ENCODE measurements at places on chromosomes 2 and 18.

GRCh38 chr18:11932393-11932792, 24.3 kb upstream of the MPPE1 start:
- DNase-seq = no peak

DNA sequence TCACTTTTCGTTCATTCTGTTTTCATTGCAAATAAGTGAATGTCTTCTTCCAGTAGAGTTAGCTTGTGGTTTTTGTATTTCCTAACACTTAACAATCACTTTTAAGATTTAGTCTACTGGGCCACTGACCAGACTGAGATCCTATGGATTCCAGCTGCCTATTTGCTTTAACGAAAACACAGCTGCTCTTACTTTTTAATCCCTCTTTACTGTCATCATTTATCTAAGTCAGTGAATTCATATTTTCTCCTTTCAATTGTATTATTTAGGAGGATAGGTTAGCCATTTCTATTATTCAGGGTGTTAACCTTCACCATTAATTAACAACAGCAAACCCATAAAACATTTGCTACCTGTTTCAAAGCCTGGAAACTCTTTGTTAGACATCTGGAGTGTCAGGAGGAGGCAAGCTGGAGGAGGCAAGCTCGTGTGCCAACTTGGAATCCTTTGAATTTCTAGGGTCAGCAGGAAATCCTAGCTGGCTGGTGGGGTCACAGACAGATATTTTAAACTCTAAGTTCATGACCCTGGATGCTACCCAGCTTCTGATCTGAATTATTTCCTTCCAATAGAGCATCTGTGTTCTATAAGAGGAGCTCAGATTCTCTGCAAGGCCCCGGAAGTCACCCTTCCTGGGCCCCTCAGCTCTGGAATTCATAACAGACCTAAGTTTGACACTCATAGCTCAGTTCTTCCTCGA, 385.3 kb downstream of the RBM43 start:
- DNase-seq = no peak

DNA sequence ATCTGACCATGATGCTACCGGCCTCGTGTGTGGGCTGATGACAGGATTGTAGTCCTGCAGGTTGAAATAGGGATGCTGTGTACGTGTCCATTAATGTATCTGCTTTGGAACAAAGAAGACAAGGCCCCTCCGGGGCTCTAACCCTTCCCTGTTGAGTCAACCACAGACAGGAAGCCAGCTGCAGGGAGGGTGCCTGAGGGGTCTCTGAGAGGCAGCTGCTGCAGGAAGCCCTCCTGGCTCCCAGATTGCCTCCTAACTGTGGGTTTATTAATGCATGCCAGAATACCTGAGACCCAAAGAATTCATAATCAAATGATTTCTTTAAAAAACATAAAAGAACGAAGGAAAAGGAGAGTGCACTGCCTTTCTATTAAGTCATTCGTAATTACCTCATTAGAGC, 140.4 kb downstream of the CELF4 start:
- no peak for DNase-seq

DNA sequence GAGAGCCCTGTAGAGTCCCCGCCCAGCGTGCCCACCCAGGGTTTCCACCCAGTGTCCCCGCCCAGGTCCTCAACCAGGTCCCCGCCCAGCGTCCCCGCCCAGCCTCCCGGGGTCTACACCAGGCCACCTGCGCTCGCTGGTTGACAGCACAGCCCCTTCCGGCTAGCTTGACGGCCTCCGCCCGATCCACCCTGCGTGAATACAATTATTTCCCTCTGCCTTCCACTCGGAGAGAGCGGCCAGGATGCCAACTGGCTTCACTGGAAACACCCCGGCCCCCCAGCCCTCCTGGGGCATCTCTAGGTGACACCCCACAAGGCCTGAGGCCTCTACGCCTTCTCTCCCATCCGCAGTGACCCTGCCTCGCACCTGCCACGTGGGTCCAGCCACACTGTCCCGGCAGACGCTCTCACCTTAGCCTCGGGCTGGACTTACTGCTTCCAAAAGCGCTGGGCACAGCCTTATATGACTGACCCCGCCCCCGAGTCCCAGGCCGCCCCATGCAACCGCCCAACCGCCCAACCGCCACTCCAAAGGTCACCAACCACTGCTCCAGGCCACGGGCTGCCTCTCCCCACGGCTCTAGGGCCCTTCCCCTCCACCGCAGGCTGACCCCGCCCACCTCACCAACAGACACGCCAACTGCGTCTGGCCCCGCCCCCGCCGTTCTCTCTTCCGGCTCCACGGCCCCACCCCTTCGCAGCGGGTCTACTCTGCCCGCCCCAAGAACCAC, 188.1 kb downstream of the LAMA1 start:
- no peak for DNase-seq

DNA sequence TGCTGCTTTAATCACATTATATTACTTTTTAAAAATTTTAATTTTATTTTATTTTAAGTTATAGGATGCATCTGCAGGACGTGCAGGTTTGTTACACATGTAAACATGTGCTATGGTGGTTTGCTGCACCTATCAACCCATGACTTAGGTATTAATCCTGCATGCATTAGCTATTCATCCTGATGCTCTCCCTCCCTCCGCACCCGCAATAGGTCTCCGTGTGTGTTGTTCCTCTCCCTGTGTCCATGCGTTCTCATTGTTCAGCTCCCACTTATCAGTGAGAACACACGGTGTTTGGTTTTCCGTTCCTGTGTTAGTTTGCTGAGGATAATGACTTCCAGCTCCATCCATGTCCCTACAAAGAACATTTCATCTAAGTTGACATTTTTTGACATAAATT, 283.2 kb downstream of the CYRIA start:
- no peak for DNase-seq

GRCh38 chr18:26255695-26256622, 29.7 kb downstream of the TAF4B start:
- no peak for DNase-seq

GRCh38 chr2:136070913-136071312, 47.0 kb downstream of the CXCR4 start:
- no peak for DNase-seq

DNA sequence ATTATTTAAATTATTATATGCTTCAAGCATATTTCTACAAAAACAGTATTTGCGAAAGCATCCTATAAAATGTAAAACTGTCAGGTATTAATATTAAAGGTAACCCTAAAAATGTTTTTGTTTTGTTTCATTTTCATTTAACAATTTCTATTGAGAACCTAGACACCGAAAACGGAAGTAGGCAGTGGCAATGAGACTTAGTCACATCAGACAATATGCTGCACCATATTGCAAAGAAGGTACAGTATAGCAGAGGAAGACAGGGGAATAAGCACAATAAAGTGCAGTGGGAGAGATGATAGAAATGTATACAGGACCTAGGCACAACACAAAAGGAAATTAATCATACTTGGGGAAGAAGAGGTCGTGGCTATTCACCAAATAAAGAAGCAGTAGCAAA, 12.2 kb downstream of the SCN1A start:
- DNase-seq = no peak

DNA sequence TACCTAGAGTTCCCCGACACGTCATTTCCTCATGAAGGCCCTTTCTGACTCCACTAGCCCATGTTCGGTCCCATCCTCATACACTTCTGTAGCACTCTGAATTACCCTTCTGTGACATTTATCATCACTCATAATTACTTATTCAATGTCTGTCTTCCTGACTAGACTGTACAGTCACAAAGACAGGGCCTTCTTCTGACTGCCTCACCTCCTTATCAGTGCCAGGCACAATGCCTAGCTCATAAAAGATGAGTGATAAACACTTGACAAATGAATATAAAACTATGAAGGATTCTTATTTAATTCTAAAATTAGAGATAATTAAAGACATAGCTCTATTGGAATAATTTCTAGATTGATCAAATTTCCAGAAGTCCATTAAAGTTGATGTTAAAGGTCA, 1.4 kb upstream of the UBXN4 start:
- no peak for DNase-seq

- no peak for DNase-seq
Observed at GRCh38 chr2:241083091-241083415, 19.0 kb downstream of the MTERF4 start.

- no peak for DNase-seq
Observed at GRCh38 chr2:201879996-201880395, 73.7 kb downstream of the CDK15 start.

DNA sequence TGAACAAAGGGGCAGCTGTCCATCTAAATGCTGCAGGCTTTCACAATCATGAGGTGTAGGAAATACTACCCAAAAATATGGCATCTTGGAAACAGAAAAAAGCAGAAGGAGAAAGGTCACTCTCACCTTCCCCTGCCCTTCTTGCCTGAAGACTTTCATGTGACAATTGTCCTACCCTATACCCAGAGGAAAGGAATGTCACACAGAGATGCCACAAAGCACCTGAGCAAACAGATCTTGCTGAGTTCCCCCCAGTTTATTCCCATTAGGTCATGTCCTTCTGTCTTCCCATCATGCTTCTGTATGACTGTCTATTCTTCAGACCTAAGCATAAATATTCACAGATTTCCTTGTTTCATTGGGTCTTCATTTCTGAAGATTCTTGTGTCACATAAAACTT, 116.6 kb upstream of the MSH6 start:
- DNase-seq = no peak

DNA sequence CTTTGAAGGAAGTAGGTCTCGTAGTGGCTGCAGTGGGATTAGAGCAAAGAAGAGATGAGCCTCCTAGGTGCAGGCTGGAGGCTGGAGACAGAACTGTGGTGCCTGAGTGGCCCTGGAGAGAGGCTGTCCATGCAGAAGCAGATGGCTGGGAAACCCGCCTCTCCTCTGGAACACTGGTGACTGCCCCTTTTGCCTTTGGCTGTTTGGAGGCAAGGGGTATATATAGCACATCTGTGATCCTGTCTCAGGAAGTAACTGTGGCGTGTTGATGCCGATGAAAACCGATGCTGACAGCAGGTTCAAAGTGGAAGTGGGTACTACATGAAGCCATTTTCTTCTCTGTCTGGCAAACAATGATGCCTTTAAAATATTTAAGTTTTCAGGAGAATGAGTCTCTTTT, 43.5 kb downstream of the SLC9A2 start:
- no peak for DNase-seq

GRCh38 chr2:233436191-233436581, 81.9 kb downstream of the DGKD start:
- no peak for DNase-seq

GRCh38 chr2:170462433-170463205, 252.5 kb upstream of the SP5 start:
- no peak for DNase-seq

GRCh38 chr2:176270100-176270750, 983 bp downstream of the MTX2 start:
- peak; percentile 27 for DNase-seq

GRCh38 chr2:8604262-8604661, 77.6 kb upstream of the ID2 start:
- no peak for DNase-seq

DNA sequence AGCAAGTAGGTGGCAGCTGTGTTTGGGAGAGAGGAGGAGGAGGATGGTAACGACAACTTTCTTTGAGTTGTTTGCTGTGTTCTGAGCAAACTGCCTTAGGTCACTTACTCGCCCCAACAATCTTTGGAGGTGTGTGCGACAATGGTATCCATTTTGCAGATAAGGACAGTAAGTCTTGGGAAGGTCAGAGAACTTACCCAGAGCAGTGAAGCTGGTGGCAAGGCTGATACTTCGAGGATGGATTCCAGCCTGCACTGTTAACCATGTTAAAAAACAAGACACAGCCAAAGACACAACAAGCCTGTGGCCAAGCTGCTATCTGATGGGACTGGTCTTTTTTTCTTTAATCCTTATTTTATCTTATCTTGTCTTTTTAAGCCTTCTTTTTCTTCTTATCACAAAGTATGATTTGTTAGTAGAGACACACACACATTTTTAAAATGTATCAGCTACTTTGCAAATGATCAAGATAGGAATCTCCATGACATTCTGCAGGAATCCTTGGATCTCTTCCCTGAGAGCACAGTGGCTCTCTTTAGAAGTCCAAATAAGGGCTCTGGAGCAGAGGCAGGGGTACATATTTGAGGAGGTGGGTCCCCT, 27.9 kb downstream of the CNDP1 start:
- no peak for DNase-seq

GRCh38 chr18:3264362-3264761, 2.4 kb downstream of the MYL12B start:
- no peak for DNase-seq

DNA sequence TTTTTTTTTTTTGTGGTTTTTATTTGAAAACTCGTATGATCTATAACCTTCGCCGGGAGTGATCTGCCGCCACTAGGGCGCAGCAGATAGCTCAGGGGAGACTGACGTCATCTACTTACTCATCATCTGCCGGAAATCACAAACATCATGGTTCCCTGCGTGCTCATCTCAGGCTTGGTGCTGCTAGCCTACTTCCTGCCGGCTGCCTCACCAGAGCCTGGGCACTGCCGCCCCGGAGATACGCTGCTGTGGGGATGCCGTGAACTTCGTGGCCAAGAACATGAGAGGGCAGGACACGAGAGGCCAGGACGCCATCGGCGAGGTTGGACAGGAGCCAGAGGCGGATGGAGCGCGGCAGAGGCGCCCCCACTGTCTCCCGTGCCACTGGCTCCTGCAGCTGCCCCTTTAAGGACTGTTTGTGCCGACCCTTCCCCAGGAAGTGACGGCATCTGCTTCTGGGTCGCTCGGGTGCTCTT, 68.8 kb downstream of the DOK6 start:
- DNase-seq = peak; percentile 65

DNA sequence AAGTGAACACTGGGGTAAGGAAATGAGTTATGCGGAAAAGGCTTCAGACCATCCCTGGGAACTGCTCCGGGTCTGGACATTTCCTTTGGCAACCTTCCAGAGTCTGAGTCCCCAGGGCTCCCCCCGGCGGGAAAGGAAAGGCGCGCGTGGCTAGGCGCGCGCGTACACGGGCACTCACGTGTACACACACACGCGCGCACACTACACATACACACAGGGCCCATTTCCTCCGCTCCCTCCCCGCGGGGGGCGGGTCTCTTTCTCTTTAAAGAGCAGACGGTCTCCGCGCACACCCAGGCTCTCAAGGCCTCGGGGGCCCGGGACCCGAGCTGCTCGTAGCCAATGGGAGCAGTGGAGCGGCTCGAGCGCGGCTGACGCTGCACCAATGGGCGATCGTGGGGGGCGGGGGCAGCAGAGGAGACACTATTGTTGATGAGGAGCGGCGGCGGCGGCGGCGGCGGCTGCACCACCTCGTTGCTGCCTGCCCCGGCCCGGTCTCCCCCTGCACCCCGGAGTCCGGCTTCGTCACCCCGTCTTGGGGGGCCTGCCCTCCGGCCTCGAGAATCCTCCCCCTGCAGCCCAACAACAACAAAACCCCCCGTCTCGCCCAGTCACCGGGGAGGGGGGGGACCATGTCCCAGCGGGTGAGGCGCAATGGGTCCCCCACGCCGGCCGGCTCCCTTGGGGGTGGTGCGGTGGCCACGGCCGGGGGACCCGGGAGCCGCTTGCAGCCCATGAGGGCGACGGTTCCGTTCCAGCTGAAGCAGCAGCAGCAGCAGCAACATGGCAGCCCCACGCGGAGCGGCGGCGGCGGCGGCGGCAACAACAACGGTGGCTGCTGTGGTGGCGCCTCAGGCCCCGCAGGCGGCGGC, at the start of gene FAM117B:
Gene FAM117B, plus strand, starts transcription at position 414 of the 872 bp plus-strand sequence. Its CDS starts 219 bp downstream, at position 633.
- DNase-seq = peak; percentile 98

DNA sequence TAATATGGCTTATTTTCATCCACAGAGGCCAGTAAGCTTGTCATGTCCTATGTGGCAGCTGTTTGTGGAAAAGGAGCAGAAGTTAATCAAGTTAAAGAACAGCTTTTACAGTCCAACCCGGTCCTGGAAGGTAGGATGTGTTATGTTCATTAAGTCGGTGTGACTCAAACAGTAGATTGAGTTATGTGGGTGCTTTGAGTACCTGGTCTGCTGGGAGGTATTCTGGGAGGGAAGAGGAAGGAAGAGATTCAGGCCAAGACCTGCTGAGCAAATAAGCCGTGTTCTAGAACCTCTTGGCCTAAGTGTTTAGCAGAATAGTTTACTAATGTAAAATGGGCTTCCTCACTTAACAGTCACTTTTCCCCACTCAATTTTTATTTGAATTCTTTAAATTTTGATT, 96.2 kb downstream of the MYO1B start:
- no peak for DNase-seq

Measured in stimulated activated CD8-positive, alpha-beta memory T cell treated with anti-CD3 and anti-CD28 coated beads, Interleukin-4, amount 100 ng/mL, for 48 hours (primary cell).